Osteocyte (in vitro differentiated cells): ENCODE measurements at places on chromosomes 4 and X. TPM values are rescaled to one million over a fixed set of nuclear protein-coding genes. Genes with fewer than 3 reads are reported as not detected.

DNA sequence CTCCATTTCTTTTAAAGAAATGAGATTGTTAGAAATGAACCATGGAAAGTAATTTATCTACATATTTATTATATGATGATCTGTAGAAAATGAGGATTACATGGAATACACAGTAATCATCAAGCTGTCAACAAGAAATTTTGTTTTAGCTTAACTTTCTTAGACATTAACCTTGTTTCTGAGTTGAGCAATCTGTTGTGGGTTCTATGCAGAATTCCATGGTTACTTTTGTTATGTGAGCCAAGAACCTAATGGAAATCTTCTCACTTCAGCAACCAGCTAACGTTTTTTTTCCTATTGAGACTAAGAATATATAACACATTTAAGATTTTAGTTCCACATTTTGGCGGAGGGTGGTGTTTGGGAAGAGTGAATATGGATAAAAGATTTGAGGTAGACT lies 136.1 kb upstream of the SLC4A4 start:
- H3K36me3 ChIP-seq = peaks cover 7% of the 10 kb centered on the region
- peaks cover 3% of the 10 kb centered on the region for H3K4me1 ChIP-seq
- no peak for DNase-seq
- no peak overlapping the region for H3K4me3 ChIP-seq

DNA sequence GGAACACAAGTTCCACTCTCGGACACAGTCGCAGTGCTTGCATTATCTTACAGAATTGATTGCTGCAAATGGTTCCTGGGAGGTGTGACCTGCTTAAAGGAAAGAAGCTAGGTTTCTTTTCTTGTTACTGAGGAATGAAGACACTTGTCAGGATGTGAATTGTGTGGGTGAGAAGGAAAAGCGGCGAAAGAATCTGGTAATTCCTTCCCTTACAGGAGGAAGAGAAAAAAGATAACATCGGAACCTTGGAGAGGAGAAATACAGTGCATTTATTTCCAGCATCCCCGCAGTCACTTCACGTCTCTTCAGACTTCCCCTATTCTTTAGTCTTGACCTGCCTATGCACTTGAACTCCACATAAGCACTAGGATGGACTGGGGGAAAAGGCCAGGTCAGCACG lies 389 bp upstream of the CCSER1 start:
- H3K27ac ChIP-seq = no peak overlapping the region
- H3K4me1 ChIP-seq = peaks cover 16% of the 10 kb centered on the region
- peaks cover 61% of the 10 kb centered on the region for H3K27me3 ChIP-seq

GRCh38 chr4:110854021-110854678 lies 231.3 kb upstream of the PITX2 start:
- H3K27me3 ChIP-seq = no peaks in the 10 kb centered on the region
- no peak overlapping the region for H3K4me3 ChIP-seq
- no peaks in the 10 kb centered on the region for H3K36me3 ChIP-seq
- no peak for DNase-seq
- H3K27ac ChIP-seq = peak overlapping the region; percentile 1

The NDNF gene
- 0.24 TPM in 1 of 2 replicates, not detected in the other for total RNA-seq

DNA sequence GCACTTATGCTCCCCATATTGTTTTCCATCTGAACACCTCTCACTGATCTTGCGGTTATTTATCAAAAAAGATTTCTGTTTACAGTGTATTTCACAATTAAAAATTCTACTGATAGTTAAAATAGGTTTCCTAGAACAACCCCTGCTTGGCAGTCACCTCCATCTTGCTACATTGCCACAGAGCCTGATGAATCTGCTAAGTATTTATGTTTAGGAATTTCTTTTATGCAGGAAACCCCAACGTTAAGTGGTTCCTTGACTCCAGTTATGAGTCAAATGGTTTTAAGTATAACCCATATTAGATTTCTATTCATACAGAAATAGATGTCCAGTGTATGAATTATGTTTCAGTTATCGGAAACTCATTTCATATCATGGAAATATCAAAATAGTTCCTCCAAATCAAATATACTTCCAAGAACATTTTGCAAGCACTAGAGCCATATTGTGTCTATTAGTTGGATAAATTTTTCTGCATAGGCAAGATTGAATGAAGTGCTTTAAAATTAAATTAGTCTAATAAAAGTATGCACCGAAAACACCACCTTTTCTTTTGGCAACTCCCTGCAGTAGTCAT lies 20.6 kb downstream of the GALNT7 start:
- H3K27ac ChIP-seq = no peak overlapping the region
- H3K36me3 ChIP-seq = no peaks in the 10 kb centered on the region
- no peak overlapping the region for H3K4me3 ChIP-seq
- H3K27me3 ChIP-seq = no peaks in the 10 kb centered on the region

DNA sequence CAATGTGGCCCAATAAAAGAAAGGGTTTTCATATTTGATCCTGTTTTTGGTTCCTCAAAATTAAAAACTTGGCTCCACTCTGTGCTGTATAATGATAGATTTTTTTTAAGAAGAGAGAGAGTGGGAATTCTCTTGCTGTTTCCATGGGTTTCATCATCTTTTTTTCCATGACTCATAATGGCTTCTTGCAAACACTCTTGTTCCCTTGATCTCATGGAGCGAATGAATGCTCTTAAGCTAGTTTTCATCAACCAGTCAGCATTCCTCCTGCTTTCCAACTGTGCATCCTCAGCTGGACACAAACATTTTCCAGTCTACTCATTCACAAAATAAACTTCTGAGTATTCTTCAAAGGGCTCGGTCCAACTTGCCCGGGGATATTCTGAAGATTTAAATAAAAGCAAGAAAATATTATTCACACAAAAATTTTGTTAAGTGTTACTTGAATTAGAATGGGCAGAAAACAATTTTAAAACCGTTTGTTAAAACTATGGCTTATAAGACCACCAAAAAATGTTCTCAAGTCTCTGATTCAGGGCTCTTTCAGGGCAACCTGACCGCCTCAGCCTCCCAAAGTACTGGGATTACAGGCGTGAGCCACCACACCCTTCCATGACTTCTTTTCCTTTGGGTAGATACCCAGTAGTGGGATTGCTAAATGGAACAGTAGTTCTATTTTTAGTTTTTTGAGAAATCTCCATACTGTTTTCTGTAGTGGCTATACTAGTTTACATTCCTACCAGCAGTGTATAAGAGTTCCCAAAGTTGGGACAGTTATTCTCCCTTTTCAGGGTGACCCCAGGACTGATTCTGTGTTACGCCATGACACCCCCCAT lies 64.7 kb downstream of the TMEM156 start:
- H3K36me3 ChIP-seq = no peaks in the 10 kb centered on the region
- DNase-seq = no peak
- no peak overlapping the region for H3K4me3 ChIP-seq
- H3K4me1 ChIP-seq = peaks cover 35% of the 10 kb centered on the region
- peak overlapping the region; percentile 98 for H3K27ac ChIP-seq
- H3K27me3 ChIP-seq = no peaks in the 10 kb centered on the region

- DNase-seq = no peak
- H3K4me1 ChIP-seq = no peaks in the 10 kb centered on the region
- no peaks in the 10 kb centered on the region for H3K27me3 ChIP-seq
- no peak overlapping the region for H3K27ac ChIP-seq
- H3K4me3 ChIP-seq = no peak overlapping the region
- H3K36me3 ChIP-seq = no peaks in the 10 kb centered on the region
These were observed 263.0 kb upstream of the TAPT1 start for GRCh38 chr4:16489226-16489625.

GRCh38 chr4:54556051-54556450 lies 101.7 kb upstream of the KIT start:
- H3K36me3 ChIP-seq = no peaks in the 10 kb centered on the region
- peaks cover 16% of the 10 kb centered on the region for H3K4me1 ChIP-seq
- H3K27me3 ChIP-seq = no peaks in the 10 kb centered on the region

The NXF2 gene
- not detected in 2 replicates for total RNA-seq

DNA sequence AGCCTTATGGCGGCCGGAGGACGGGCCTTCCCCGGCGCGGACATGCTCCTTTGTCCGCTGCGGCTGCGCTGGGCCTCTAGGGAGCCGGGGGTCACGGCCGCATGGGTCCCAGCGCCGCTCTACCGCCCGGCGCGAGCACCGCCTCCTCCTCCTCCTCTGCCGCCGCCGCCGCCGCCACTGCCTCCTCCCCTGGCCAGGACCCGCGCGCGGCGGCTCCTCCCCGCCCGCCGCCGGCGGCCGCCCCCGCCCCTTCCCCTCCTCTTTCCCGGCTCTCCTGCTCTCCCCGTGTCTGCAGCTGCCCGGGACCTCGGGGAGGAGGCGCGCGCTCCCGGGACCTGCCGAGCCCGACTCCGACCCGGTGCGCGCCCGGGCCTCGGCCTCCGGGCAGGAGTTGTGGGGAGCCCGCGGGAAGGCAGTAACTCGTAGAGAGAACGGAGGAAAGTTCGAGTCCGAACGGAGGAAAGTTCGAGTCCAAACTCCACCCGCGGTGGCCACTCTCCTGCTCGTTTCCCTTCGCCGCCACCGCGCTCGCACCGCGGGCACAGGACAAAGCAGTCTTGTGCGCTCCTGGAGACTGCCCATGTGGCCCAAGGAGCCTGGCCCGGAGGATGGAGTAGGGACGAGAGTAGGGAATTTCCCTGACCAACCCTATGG lies at the start of gene ADGRA3:
ADGRA3 (minus strand) TSS at position 179 of the 654 bp plus-strand sequence. CDS start 282 bp downstream, outside the sequence.
- peak; percentile 90 for DNase-seq
- peaks cover 25% of the 10 kb centered on the region for H3K4me1 ChIP-seq
- no peaks in the 10 kb centered on the region for H3K27me3 ChIP-seq
- peak within 1 kb of the TSS; percentile 92 for H3K27ac ChIP-seq
- H3K4me3 ChIP-seq = peak within 1 kb of the TSS; percentile 96

- no peaks in the 10 kb centered on the region for H3K36me3 ChIP-seq
- no peak for DNase-seq
- H3K27me3 ChIP-seq = no peaks in the 10 kb centered on the region
- H3K27ac ChIP-seq = no peak overlapping the region
- H3K4me1 ChIP-seq = no peaks in the 10 kb centered on the region
- H3K4me3 ChIP-seq = no peak overlapping the region
These were observed 47.5 kb downstream of the PABPC4L start for GRCh38 chr4:134154097-134154496.

DNA sequence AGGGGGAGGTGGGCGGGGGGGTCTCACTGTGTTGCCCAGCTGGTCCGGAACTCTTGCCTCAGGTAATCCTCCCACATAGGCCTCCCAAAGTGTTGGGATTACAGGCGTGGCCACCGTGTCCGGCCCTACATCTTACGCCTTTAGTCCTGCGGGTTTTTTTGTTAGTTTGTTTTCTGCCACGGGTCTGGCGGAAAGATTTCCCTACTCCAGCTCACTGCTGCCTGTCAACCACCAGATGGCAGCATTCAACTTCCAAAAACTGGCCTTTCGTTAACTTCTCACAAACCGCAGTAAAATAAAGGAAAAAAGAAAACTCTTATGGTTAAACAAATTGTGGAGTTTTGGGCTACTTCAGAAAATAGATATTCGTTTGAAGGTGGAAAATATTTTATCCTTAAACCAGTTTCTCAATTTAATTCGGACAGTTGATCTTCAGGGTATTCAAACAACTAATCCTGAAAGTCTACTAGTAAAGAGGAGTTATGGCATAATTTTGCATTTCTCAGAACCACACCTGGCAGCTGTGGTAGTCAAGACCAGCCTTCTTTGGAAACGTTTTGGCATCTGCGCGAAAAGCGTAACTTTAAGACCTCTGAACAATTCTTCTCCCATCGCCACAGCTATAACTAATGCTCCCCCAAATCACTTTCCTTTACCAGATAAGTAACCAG lies 41.1 kb downstream of the LUZP4 start:
- H3K4me3 ChIP-seq = peak overlapping the region; percentile 63
- no peaks in the 10 kb centered on the region for H3K27me3 ChIP-seq
- H3K36me3 ChIP-seq = no peaks in the 10 kb centered on the region
- H3K27ac ChIP-seq = peak overlapping the region; percentile 73
- no peak for DNase-seq
